ENCODE measurements at places on chromosomes 7 and 10.

DNA sequence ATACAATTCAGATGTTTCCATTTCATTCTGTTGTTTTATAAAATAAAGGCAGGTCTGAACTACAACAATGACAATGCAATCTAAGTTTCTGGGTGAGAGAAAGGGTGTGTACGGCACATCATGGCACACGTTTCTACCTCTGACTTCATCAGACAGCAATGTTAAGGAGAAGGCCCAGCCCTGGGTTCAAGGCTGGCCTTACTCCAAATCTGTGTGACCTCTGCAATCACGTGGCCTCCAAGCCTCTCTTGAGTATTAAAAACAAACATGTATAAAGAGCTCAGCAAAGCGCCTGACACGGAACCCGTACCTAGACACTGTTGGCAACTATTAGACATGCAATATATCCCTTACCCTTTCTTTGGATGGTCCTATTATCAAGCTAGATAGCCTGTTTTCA is 114.1 kb downstream of the LARP4B start:
- no peak for DNase-seq

- DNase-seq, result no peak
Measured at GRCh38 chr7:117674617-117675016, 194.8 kb downstream of the CFTR start.

- DNase-seq, result peak; percentile 20
Measured at GRCh38 chr7:101602484-101603241, 26.4 kb downstream of the MYL10 start.

DNA sequence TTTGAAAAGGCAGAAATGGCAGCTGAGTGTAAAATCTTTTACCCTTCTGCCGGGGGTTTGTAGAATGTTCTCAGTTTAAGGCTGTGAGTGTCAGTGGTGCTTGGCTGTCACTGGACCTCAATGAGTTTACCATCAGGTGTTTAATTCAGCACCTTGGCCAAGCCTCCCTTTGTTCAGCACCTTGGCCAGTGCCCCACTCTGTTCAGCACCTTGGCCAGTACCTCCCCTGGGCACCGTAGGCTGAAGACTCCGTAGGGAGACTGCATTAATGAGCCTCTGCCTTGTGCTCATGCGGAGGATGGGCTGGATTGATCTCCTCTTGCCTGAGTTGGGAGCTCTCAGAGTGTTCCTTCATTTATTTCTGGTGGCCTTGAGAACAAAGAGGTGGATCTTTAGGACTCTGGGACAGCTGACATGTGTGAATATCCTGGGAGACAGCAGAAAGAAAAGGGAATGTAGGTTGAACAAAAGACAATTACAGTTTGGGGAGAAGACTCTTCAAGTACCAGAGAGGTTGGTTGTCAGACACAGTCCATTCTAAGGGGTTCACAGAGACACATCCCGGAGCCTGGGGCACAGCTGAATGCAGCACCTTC is 1.6 kb downstream of the FAM24A start:
- no peak for DNase-seq

- no peak for DNase-seq
Measured at GRCh38 chr7:27961255-27961654, 219.3 kb downstream of the JAZF1 start.

GRCh38 chr10:95214793-95215192 is 20.8 kb downstream of the ACSM6 start:
- DNase-seq, result no peak

DNA sequence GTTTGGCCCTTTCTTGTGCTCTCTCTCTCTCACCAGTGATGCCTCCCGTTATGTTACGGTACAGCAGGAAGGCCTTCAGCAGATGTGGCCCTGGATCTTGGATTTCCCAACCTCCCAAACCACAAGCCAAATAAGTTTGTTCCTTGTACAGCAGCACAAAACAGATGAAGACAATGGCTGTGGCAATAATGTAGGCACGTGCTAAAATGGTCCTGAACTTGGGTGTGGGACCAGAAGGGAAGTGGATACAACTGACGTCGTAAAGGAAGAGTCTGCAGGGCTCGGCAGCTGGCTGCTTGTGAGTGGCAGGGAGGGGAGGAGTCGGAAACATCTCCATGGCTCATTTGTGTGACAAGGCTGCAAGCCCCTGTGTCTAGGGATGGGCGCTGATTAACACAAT is 26.8 kb downstream of the PROSER2 start:
- no peak for DNase-seq

- DNase-seq, result no peak
Measured at GRCh38 chr7:116798232-116798631, 64.2 kb upstream of the CAPZA2 start.

- DNase-seq, result no peak
Measured at GRCh38 chr7:140581411-140581810, 59.2 kb downstream of the DENND2A start.

- no peak for DNase-seq
Measured at GRCh38 chr7:45599851-45600706, 25.9 kb downstream of the ADCY1 start.

- no peak for DNase-seq
Measured at GRCh38 chr7:20307119-20307518, 23.6 kb upstream of the ITGB8 start.

GRCh38 chr7:70376561-70377031 is 755.3 kb upstream of the GALNT17 start:
- no peak for DNase-seq

GRCh38 chr7:94375691-94376090 is 19.0 kb upstream of the COL1A2 start:
- no peak for DNase-seq

GRCh38 chr10:71031026-71031425 is 142.7 kb upstream of the PCBD1 start:
- no peak for DNase-seq

DNA sequence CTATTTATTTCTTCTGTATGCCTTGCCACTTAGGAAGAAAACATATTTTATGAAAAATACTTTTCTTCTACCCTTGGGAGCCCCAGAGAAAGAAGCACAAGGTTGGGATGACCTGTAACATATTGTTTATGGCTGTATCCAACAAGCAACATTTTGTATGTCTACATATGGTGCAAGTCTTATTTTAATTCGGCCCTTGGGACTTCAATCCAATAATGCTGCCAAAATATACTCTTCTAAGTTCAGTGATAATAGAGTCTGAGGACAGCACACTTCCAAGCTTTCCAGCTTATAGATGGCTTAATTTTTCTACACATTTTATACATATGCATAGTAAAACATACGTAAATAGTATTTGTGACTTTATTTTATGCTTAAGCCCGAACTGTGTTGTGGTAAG is 318.5 kb upstream of the SEMA3A start:
- peak; percentile 78 for DNase-seq

DNA sequence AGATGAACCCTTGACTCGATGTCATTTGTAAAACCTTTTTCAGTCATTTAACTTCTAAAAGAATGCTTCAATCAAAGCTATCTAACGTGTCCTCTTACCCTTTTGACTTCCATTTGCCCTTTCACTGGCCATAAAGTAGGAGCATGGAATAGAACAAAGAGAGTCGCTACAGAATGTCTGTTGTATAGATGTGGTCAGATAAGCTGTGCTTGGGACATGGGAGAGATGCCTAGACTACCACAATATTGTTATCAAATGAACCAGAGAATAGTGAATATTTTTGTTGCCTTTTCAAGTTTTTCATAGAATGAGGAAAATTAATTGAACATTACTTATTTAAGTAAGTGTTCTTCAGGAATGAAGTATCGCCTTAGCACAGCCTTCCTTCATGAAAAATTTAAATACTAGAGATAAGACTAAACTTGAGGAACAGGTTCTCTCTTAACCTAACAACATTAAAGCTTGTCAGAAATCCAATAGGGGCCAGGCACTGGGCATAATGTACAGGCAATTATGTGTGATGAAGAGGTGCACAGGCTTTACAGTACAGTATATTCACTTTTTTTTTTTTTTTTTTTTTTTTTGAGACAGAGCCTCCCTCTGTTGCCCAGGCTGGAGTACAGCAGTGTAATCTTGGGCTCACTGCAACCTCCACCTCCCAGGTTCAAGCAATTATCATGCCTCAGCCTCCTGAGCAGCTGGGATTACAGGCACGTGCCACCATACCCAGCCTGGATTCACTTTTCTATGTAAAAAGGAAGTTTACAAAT is 7.5 kb upstream of the KMT2E start:
- no peak for DNase-seq

GRCh38 chr10:71459513-71459912 is 62.8 kb downstream of the CDH23 start:
- DNase-seq, result no peak

- DNase-seq, result no peak
Measured at GRCh38 chr10:59073456-59074053, 102.9 kb upstream of the PHYHIPL start.

- no peak for DNase-seq
Measured at GRCh38 chr10:5932345-5932744, 42.3 kb downstream of the FBH1 start.

- no peak for DNase-seq
Measured at GRCh38 chr7:158373476-158374133, 214.0 kb downstream of the PTPRN2 start.

GRCh38 chr7:158519633-158520174 is 67.9 kb downstream of the PTPRN2 start:
- no peak for DNase-seq

DNA sequence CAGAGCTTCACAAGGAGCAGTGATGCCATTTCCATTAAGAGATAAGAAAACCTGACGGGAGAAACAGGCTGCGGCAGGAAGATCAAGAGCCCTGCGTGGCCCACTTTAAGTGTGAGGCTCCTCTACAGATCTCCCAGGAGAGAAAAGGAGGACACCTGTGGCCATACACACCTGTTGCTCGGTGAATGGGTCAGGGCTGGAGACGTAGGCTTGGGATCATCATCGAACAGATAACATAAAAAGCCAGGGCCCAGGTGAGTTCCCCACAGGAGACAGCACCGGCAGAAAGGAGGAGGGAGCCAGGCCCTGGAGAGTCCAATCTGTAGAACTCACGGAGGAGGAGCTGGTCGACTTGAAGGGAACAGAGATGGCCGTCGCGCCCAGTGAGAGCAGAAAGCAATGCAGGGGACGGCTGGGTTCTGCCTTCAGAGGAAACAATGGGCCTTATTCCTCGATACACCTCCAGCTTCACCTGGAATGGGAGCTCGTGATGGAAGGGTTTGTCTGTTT is 556.8 kb downstream of the DNAJB6 start:
- DNase-seq, result no peak

GRCh38 chr7:15279640-15280039 is 282.2 kb downstream of the AGMO start:
- no peak for DNase-seq

Data from forelimb muscle (tissue), 1 donor.